ENCODE measurements at places on chromosomes 13 and 19.
A peak's percentile ranks its signal among the peaks of the same experiment; 100 is the strongest.

- H3K27me3 ChIP-seq = no peaks in the 10 kb centered on the region
- peak; percentile 84 for DNase-seq
- peak overlapping the region; percentile 70 for H3K4me3 ChIP-seq
- peak overlapping the region; percentile 98 for H3K27ac ChIP-seq
Observed at GRCh38 chr19:2428321-2428690, 920 bp upstream of the TIMM13 start.

DNA sequence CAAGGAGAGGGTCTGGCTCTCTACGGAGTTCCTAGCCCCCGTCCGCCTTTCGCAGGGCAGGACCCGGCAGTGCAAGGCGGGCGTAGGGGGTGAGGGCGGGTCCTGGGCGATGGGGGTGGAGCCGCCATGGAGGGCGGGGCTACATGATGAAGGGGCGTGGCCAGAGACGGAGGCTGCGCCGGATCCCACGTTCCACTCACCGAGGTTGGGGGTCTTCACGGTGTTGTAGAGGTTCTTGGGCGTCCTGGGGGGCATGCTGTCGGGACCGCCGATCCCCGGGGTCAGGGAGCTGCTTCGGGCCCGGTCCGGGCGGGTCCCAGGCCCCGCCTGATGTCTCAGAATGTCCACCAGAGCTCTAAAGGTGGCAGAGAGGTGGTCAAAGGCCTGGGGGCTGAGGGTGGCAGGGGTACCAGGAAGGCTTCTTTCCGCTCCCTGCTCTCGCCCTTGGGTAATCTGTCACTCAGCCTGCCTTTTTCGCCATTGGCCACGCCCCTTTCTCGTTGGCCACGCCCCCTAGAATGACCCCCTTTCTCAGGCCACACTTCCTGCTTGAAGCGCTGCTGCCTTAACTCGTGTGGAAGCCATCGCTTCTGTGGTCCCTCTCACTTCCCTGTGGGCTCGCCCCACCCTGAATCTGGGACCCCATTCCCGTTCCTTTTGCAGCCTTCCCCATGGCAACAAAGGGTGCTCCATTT, 2.5 kb downstream of the SHISA7 start:
- no peaks in the 10 kb centered on the region for H3K36me3 ChIP-seq
- no peak overlapping the region for H3K4me3 ChIP-seq
- H3K27ac ChIP-seq = no peak overlapping the region
- H3K4me1 ChIP-seq = peaks cover 18% of the 10 kb centered on the region
- no peak for DNase-seq

- H3K27me3 ChIP-seq = no peaks in the 10 kb centered on the region
- no peaks in the 10 kb centered on the region for H3K36me3 ChIP-seq
Observed at GRCh38 chr13:105232006-105232405, 1303.5 kb downstream of the EFNB2 start.

- DNase-seq = peak; percentile 69
- peaks cover 9% of the 10 kb centered on the region for H3K4me1 ChIP-seq
- H3K4me3 ChIP-seq = no peak overlapping the region
- no peaks in the 10 kb centered on the region for H3K36me3 ChIP-seq
Observed at GRCh38 chr13:97855570-97856303, 97.7 kb upstream of the IPO5 start.

DNA sequence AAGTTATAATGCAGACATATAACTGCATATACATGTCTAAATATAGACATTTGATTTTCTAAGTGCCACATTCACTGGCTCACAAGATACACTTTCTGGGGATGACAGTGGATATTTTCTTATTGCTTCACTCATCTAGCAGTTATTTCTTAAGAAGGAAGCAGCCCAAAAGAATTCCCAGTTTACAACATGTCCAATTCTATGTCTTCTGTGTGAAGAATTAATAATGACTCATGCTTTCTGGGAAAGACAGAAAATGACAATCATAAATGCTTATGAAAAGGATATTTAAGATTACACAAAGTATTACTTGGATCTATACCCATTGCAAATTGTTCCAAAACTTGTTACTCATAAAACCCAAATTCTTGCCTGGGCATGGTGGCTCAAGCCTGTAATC, 543.4 kb downstream of the SUCLA2 start:
- DNase-seq = no peak
- no peak overlapping the region for H3K27ac ChIP-seq
- no peaks in the 10 kb centered on the region for H3K27me3 ChIP-seq
- H3K4me3 ChIP-seq = no peak overlapping the region

- peaks cover 24% of the 10 kb centered on the region for H3K4me1 ChIP-seq
- no peak overlapping the region for H3K27ac ChIP-seq
- H3K36me3 ChIP-seq = no peaks in the 10 kb centered on the region
- no peak overlapping the region for H3K4me3 ChIP-seq
- no peak for DNase-seq
Observed at GRCh38 chr19:18696023-18696422, 12.5 kb downstream of the CRTC1 start.

DNA sequence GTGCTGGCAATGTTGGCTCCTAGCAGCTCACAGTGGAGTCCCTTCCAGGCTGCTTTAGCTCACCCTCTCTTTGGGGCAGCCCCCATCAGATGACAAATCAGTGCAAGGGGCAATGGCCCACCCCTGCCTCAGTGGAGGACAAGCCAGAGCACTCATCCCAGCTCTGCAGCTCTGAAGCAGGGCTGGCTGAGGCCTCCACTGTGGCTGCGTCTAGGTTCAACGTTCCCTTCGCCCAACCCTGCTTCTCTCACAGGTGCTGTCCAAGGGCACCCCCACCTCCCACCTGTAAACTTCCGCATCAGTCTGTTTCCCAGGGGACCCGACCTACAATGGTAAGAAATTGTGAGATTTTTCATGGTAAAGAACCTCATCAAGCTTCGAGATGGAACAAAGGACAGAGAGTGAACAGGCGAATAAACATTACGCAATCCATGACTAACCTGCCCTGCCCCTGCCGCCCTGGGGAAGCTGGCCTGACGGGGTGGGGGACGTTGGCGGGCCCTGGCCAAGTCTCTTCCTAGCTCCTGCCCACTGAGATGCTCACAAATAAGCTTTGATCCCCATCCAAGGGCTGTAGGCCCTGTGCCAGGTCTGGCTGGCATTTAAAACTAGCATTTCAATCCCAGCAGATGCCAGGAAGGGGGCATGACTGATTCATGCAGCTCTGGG, 40.5 kb downstream of the DZIP1 start:
- no peak overlapping the region for H3K4me3 ChIP-seq
- H3K4me1 ChIP-seq = no peaks in the 10 kb centered on the region
- H3K36me3 ChIP-seq = peaks cover 26% of the 10 kb centered on the region

DNA sequence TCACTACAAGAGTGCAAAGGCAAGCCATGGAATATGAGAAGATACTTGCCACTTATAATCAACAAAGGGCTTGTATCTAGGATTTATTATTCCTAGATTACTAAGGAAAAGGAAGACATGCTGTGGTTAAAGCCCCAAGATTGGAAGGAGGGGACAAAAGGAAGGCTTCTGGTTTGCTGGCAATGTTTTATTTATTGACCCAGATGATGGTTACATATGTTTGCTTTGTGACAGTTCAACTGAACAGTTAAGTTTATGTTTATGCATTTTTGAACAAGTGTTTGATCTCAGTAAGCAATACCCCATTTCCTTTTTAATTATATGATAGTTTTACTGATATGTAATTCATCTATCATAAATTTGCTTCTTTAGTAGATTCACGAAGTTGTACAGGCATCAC, 40.3 kb downstream of the CDADC1 start:
- H3K4me3 ChIP-seq = no peak overlapping the region
- no peak for DNase-seq
- H3K27me3 ChIP-seq = no peaks in the 10 kb centered on the region
- H3K36me3 ChIP-seq = no peaks in the 10 kb centered on the region

GRCh38 chr19:2274931-2275535, 6.9 kb downstream of the PEAK3 start:
- DNase-seq = peak; percentile 83
- no peaks in the 10 kb centered on the region for H3K4me1 ChIP-seq
- H3K27ac ChIP-seq = peak overlapping the region; percentile 98
- H3K27me3 ChIP-seq = no peaks in the 10 kb centered on the region

DNA sequence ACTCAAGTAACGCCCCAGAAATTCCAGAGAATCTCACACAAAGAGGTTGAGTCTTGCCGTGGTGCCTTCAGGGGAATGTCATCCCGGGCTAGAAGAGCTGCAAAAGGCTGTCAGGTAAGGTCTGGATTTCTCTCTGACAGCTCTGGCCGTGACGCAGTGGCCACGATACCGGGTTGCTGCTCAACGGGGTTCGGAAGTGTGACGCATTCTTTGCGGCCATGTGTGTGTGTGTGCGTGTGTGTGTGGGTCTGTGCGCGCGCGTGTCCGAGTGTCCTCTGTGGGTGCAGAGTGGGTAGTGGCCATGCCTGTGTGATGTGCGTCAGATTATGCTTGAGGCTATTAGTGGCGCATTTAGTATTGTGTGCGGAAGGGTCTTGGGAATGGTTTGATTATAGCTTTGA, 306 bp downstream of the ZNF540 start:
- no peaks in the 10 kb centered on the region for H3K36me3 ChIP-seq
- no peaks in the 10 kb centered on the region for H3K27me3 ChIP-seq
- peaks cover 17% of the 10 kb centered on the region for H3K4me1 ChIP-seq
- peak; percentile 88 for DNase-seq

GRCh38 chr19:46107371-46107770, 17.1 kb downstream of the IGFL3 start:
- H3K27me3 ChIP-seq = no peaks in the 10 kb centered on the region
- DNase-seq = no peak
- no peak overlapping the region for H3K27ac ChIP-seq
- no peaks in the 10 kb centered on the region for H3K4me1 ChIP-seq
- H3K4me3 ChIP-seq = no peak overlapping the region
- no peaks in the 10 kb centered on the region for H3K36me3 ChIP-seq

- peaks cover 12% of the 10 kb centered on the region for H3K36me3 ChIP-seq
- peaks cover 7% of the 10 kb centered on the region for H3K27me3 ChIP-seq
- no peaks in the 10 kb centered on the region for H3K4me1 ChIP-seq
- no peak for DNase-seq
- H3K27ac ChIP-seq = no peak overlapping the region
Observed at GRCh38 chr19:33132425-33132824, 511 bp downstream of the WDR88 start.

GRCh38 chr13:28531077-28531844, 36.3 kb upstream of the FLT1 start:
- no peak for DNase-seq
- peak overlapping the region; percentile 3 for H3K27ac ChIP-seq
- peaks cover 45% of the 10 kb centered on the region for H3K27me3 ChIP-seq
- no peaks in the 10 kb centered on the region for H3K4me1 ChIP-seq
- H3K4me3 ChIP-seq = peak overlapping the region; percentile 19
- no peaks in the 10 kb centered on the region for H3K36me3 ChIP-seq

GRCh38 chr13:79678100-79678499, 197.1 kb downstream of the NDFIP2 start:
- no peak overlapping the region for H3K4me3 ChIP-seq
- DNase-seq = no peak
- no peaks in the 10 kb centered on the region for H3K27me3 ChIP-seq
- no peak overlapping the region for H3K27ac ChIP-seq

GRCh38 chr13:40660141-40660664, 6.2 kb downstream of the FOXO1 start:
- H3K36me3 ChIP-seq = no peaks in the 10 kb centered on the region
- peak overlapping the region; percentile 19 for H3K27ac ChIP-seq
- DNase-seq = no peak
- no peak overlapping the region for H3K4me3 ChIP-seq

DNA sequence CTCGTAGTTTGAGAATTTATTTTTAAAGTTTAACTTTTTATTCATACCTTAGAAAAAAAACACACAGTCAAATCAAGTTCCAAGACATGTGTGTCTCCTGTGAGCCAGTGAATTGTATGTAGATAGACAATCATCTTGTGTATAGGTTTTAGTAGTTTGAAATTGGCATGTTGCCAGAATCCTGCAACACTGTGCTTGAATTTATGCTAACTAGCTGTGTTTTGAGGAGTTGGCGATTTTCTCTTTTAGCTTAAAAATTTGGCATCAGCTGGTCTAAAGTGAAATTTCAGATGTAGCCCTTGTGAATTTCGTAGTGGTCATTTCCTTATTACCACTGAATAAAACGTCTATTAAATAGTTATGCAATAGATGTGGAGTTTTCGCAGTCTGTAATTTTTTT, 213.2 kb downstream of the ATP8A2 start:
- H3K36me3 ChIP-seq = no peaks in the 10 kb centered on the region
- no peaks in the 10 kb centered on the region for H3K27me3 ChIP-seq
- H3K4me1 ChIP-seq = no peaks in the 10 kb centered on the region
- DNase-seq = no peak
- no peak overlapping the region for H3K4me3 ChIP-seq

DNA sequence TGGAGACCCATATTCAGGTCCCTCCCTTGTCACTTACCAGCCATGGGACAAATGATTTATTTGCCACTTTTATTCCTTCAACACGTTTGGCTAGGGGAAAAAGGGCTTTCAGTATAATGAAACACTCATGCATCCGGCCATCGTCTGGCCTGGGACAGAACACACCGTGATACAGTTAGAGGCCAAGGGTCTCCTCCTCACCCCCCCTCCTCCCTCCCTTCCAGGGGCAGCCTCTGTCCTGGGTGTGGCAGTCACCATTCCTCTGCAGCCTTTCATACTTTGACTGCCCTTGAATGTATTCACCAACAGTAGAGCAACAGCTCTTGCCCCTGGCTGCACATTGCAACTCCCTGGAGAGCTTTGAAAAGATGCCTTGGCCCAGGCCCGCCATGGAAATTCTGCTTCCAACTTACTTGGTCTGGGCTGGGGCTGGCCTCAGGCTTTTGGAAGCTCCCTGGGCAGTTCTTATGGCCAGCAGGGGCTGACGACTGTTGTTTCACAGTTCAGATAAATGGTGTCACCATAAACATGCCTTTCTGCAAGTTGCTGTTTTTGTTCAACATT, 3.0 kb downstream of the PAK4 start:
- H3K4me1 ChIP-seq = peaks cover 80% of the 10 kb centered on the region
- H3K4me3 ChIP-seq = no peak overlapping the region
- no peaks in the 10 kb centered on the region for H3K36me3 ChIP-seq
- peak overlapping the region; percentile 4 for H3K27ac ChIP-seq

- no peaks in the 10 kb centered on the region for H3K4me1 ChIP-seq
- H3K36me3 ChIP-seq = no peaks in the 10 kb centered on the region
- H3K27me3 ChIP-seq = no peaks in the 10 kb centered on the region
- no peak for DNase-seq
- H3K27ac ChIP-seq = no peak overlapping the region
- H3K4me3 ChIP-seq = no peak overlapping the region
Observed at GRCh38 chr13:45747071-45747470, 45.0 kb downstream of the CBY2 start.

GRCh38 chr19:2840794-2841791, at the start of gene ZNF555:
TSS of gene ZNF555 (plus strand) at chr19:2841475. CDS start at chr19:2841573, 98 bp downstream.
- peak within 1 kb of the TSS; percentile 97 for H3K27ac ChIP-seq
- H3K4me1 ChIP-seq = peaks cover 16% of the 10 kb centered on the region
- DNase-seq = peak; percentile 100
- peak within 1 kb of the TSS; percentile 97 for H3K4me3 ChIP-seq
- H3K27me3 ChIP-seq = no peaks in the 10 kb centered on the region
- H3K36me3 ChIP-seq = peaks cover 7% of the 10 kb centered on the region

DNA sequence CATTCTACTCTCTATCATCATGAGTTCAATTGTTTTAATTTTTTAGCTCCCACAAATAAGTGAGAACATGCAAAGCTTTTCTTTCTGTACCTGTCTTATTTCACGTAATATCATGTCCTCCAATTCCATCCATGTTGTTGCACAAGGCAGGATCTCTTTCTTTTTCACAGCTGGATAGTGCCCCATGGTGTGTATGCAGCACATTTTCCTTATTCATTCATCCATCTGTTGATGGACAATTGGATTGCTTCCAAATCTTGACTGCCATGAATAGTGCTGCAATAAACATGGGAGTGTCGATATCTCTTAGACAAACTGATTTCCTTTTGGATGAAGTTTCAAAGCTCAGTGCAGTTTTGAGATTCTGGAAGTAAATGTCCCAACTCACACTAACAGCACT, 326.9 kb downstream of the FGF9 start:
- H3K4me3 ChIP-seq = no peak overlapping the region
- no peaks in the 10 kb centered on the region for H3K4me1 ChIP-seq
- no peaks in the 10 kb centered on the region for H3K36me3 ChIP-seq
- DNase-seq = no peak
- no peak overlapping the region for H3K27ac ChIP-seq
- H3K27me3 ChIP-seq = no peaks in the 10 kb centered on the region
